ENCODE measurements at places on chromosomes 2 and 18.

DNA sequence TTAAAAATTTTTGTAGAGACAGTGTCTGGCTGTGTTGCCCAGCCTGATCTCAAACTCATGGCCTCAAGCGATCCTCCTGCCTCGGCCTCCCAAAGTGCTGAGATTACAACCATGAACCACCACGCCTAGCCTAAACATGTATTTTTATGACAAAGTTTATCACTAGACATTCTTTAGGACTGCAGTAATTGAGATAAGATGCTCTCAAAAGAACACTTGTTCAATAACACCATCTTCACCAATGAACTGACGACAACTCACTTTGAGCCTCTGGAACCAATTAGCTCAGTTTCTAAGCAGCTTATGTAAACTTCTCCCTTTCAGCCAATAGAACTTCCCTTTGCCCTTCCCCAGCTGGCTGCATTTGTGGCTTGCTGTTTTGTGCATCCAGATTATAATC lies 15.3 kb upstream of the PPP4R1 start:
- DNase-seq = no peak

DNA sequence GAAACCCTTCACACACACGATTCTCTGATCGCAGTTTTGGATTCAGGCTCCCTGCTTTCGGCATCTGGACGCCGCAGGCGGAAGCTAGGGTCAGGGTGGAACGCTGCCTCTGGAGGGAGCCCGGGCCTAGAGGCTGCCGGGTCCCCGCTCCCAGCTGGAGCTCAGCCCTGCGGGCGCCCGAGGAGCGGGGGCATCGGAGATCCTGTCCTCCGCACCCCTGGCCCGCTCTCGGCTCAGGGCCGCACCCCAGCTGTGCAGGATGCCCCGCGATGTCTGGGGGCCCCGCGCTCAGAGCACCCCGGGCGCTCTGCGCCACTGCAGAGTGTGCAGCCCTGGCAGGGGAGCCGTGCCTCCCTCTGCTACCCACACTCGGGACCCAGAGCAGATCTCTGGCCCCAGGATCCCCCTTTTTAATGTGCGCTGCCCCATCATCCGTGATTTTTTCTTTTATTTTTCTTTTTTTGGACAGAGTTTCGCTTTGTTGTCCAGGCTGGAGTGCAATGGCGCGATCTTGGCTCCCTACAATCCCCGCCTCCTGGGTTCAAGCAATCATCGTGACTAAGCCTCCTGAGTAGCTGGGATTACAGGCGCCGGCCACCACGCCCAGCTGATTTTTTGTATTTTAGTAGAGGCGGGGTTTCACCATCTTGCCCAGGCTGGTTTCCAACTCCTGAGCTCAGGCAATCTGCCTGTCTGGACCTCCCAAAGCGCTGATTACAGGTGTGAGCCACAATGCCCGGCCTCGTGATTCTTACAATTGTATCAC lies 54.8 kb upstream of the TUBA3E start:
- DNase-seq = no peak

DNA sequence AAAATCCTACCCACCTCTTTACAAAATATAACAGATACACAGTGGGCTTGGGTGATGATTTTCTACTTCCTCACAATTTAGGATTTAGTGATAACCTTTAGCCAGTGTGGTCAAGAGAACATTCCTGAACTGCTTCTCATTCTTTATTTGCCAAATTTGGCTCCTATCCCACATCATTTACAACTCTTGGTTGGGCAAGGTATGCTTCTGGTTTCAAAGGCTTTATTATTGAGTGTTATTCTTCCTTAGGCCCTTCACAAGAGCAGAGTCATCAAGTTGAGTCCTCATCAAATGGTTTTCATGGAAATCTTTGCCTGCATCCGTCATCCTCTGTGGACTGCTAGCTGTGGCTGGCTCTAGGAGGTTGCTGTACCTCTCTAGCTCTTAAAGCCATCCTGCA lies 472.0 kb upstream of the ETAA1 start:
- DNase-seq = no peak

- no peak for DNase-seq
Observed at GRCh38 chr2:84830095-84830494, 50.8 kb downstream of the TRABD2A start.

GRCh38 chr2:38702413-38702812 lies 36.5 kb downstream of the GALM start:
- no peak for DNase-seq

DNA sequence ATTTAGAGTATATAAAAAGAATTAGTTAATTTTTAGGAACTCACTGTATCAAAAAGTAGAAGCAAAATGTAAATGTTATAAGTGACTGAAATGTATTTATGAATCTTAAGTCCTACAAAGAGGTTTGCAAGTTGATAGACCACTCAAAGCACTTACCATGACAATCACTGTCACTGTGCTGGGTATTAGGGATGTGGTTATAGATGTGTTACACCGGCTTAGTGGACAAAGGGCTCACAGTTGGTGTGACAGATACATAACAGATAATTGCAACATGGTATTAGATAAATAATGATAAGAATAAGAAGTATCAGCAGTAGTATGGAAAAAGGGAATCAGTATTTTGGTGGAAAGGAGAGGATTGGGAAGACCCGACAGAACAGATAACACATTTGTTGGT lies 21.6 kb downstream of the AGFG1 start:
- DNase-seq = no peak

DNA sequence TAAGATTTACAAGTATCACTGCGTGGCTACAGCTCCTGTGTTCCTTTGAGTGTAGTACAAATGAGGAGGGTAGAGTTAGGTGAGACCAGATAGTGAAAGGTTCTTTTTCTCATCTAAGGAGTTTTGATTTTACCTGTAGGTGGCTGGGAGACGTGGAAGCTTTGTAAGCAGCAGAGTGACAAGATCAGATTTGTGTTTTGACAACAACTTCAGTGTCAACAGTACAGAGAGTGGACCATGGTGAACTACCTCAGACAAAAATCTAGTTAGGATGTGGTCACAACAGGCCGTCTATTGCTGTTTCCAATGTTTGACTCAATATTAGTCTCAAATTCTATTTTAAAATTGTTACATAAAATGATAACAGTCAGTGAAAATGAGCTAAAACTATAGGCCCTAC lies 20.3 kb upstream of the UGP2 start:
- no peak for DNase-seq

GRCh38 chr18:8496186-8496585 lies 113.1 kb upstream of the RAB12 start:
- DNase-seq = no peak

DNA sequence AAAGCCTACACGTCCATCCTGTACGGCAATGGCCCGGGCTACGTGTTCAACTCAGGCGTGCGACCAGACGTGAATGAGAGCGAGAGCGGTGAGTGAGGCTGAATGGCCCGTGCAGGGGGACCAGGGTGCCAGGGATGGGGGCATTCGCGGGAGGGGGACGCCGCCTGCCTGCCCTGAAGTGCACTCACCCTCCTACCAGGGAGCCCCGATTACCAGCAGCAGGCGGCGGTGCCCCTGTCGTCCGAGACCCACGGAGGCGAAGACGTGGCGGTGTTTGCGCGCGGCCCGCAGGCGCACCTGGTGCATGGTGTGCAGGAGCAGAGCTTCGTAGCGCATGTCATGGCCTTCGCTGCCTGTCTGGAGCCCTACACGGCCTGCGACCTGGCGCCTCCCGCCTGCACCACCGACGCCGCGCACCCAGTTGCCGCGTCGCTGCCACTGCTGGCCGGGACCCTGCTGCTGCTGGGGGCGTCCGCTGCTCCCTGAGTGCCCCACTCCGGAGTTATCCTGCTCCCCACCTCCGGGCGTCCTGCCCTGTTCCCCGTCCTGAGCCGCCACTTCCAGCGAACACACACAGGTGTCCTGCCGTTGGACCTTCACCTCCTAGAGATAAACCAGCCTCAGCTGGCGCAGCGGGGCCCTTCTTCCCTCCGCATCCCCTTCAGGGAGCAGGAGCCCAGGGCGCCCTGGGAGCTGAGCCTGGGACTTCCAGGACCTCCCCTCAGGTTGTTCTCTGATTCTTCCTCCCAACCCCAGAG lies 2.9 kb downstream of the ALPI start:
- no peak for DNase-seq

GRCh38 chr2:237666606-237667005 lies 39.2 kb downstream of the LRRFIP1 start:
- DNase-seq = no peak

DNA sequence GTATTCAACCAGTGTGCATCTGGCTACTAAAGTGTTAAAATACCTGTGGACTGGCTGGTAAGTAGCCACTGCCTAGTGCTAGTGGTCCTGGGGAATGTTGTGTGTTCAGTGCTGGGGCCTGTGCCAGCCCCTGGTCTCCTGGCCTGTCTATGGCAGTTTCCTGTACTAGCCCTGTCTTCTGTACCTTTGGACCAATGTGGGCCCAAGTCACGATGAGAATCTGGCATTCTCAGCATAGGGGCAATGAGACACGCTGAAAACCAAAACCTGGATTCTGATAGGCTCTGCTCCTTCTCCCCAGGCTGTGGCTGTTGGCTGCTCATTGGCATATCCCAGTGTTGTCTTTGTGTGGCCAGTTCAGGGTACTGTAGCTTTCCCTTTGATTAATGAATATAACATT lies 170.4 kb downstream of the PTPRM start:
- no peak for DNase-seq

DNA sequence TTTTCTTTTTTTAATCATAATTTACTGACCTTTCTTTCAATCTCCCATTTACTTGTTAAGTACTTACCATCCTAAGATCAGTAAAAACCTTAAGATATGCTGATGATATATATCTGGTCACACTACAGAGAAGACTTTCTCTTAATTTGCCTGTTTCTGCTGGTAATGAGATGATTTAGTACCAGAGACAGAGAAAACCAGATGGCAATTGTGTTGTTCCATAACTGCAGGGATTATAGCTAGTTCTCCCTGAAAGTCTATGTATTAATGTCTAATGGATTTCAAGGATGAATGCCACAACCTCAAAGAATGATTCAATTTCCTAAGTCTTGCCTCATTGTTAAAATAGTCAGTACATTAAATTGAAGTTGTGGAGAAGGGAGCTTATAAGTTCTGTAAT lies 40.3 kb downstream of the SNTG2 start:
- DNase-seq = no peak

DNA sequence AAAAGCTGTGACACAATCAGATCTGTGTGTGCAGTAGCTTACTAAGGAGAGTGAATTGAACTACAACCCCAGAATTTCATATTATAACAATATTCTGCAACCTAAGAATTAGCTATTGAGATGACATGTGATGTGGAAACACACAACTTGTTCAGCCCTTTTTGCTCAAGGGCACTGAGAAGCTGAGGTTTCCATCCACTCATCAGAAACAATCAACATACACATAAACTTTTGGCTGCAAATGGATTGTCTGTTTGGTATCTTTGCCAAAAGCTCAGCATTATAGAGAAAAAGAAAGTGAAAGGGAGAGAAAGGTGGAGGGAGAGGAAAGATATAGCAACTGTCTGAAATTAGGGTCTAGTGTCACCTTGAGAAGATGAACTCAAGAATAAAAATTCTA lies 117.2 kb upstream of the KLF7 start:
- DNase-seq = no peak

DNA sequence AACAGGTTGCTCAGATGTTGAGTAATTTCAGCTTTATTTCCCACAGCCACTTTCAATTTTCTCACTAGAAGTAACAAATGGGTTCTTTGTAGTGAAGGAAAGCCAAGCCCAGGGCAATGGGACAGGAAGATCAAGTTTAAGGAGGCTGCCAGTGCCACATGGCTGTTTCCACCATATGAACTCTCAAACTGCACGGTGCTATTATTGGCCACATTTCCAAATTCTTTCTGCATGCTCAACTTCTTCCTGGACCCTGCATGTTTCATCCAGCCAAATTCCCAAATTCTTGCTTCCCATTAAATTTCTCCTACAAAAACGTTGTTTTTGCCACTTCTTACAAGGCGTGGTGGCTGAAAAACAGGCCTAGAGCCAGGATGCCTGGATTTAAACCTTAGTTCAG lies 193.3 kb upstream of the SPHKAP start:
- no peak for DNase-seq

DNA sequence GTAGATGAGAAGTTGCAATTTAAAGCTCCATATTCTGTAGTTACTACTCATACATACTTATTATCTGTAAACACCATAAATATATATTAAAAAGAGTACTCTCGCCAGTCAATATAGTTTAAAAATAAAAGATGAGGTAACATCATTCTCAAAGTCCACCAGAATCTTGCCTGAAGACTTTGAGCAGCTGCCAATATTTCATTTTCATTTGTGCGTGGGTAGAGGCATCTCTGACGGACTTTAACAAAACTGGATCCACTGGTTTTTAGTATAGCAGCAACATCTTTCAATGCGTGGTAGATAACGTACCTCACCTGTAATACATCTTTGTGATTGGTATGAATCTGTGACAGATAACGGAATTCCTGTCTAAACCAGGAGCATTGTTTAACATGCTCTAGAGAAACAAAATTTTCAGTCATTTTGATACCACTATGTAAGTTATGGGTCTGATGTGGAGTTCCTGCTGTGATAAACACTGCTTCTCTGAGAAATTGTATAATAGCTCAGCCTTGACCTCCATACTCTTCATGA lies 45.0 kb downstream of the WDR75 start:
- DNase-seq = no peak

GRCh38 chr18:48098007-48098406 lies 167.5 kb upstream of the SMAD2 start:
- DNase-seq = no peak

GRCh38 chr2:127200962-127201361 lies 19.1 kb downstream of the CYP27C1 start:
- DNase-seq = no peak

DNA sequence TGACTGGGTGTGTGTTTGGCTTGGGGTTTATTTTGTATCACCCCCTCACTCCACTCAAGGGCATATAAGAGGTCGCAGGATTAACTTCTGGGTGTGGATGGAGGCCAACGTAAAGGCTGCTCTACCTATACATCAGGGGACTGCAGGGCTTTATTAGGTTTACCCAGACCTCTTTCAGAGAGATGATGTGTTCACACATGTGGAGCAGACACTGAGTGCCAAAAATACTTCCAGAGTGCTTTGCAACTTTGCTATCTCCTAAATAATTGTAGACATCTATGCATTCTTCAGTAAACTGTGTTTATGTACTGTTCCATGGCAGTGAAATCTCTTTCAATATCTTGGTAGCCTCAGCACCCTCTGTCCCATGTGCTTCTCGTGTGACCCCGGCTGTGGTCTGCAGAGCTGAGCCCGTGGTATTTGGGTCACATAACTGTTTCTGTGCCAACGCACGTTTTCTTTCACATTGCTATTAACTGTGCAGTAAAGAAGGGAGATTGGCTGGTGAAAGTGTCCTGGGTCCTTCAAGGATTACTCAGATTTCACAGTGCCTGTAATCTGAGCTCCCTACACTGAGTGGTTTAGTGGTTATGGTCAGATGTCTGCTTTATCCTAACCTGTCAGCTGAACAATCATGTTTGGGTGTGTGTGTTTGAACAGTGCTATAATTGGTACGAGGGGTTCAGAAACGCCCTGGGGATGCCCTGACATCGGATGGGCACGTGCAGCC lies 208.1 kb downstream of the VAPA start:
- no peak for DNase-seq

- no peak for DNase-seq
Observed at GRCh38 chr18:14179306-14179705, 47.1 kb upstream of the ZNF519 start.

Data from activated T-helper 1 cell treated with anti-CD3 and anti-CD28 coated beads, Interleukin-2, amount 50 U/mL, for 16 hours (primary cell).